ENCODE measurements at places on chromosomes 16 and 17.
A peak's percentile ranks its signal among the peaks of the same experiment; 100 is the strongest.

DNA sequence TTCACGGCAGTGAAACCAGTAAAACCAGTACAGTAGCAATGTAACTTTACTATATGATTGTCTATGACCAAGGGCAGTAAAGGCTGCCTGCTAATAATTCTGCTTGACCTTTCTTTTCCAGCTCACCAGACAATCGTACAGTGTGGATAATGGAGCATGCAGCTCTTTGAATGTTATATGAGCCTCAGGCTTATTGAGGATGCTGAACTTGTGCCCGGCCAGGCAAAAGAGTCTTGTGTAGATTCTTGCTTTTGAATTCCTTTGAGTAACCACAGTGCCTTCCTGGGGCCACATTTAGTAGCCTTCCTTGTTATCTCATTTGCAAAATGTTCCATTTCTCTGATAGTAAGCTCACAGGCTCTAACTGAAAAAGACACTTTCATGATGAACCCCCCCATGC lies 131.8 kb downstream of the CDH11 start:
- no peak for DNase-seq

- no peak for DNase-seq
Observed at GRCh38 chr17:56690441-56691291, 97.2 kb downstream of the NOG start.

- DNase-seq, result no peak
Observed at GRCh38 chr16:27289669-27290068, 21.1 kb upstream of the NSMCE1 start.

DNA sequence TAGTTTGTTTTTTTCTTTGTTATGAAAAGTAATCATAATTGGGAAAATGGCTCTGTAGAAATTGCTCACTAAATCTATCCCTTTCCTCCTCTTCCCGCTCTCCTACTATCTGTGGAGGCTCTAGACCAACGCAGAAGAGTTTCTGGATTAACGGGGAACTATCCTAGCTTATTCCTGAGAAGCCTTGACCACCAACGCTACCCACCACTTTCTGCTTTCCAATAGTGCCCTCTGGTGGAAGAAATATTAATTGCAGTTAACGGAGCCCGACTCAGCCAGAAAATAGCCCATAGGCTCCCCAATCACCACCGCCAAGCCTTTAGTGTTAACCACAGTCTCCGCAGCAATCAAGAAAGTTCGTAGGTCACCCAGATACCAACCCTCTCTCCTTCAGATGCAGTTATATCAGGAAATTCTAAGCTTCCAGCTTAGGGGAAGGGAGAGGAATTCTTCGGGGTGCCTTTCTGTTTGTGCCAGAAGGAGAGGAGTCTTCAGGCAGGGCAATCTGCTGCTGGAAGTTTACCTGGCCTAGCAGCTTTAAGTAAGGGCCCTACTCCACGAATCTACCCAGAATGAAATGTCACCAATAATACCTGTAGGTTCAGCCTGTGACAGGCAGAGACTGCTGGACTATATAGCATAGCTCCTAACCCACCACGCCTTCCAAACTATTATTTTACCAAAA lies 23.0 kb upstream of the NSRP1 start:
- peak; percentile 42 for DNase-seq

- no peak for DNase-seq
Observed at GRCh38 chr17:37842401-37842800, 81.8 kb upstream of the TBC1D3K start.

DNA sequence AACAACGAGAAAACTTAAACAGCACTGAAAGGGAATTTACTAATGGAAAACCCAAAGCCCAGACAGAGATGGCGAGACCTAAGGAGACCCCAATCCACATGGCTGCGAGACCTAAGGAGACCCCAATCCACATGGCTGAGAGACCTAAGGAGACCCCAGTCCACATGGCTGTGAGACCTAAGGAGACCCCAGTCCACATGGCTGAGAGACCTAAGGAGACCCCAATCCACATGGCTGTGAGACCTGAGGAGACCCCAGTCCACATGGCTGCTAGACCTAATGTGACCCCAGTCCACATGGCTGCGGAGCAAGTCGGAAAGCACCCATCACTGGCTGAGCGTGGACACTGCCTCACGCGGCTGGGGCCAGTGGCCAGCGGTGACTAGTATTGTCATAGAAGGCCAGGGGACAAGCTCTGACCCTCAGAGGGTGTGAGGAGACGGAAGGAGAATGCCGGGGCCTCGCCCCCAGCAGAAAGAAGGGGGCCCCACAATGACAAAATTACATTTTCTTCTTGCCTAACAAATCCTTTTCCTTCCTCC lies 241.8 kb downstream of the C16orf95 start:
- DNase-seq, result no peak

DNA sequence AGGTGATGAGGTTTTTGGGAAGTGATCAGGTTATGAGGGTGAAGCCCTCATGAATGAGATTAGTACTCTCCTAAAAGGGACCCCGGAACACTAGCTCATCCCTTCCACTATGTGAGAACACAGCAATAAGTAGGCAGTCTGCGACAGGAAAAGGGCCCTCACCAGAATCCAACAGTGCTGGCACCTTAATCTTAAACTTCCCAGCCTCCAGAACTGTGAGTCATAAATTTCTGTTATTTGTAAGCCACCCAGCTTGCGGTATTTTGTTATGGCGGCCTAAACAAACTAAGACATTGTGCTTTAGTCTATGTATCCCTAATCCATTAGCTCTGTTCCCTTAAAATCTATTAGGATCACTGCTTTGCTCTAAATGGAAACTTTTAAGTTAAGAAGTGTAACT lies 8.5 kb downstream of the SLFN12 start:
- DNase-seq, result no peak

DNA sequence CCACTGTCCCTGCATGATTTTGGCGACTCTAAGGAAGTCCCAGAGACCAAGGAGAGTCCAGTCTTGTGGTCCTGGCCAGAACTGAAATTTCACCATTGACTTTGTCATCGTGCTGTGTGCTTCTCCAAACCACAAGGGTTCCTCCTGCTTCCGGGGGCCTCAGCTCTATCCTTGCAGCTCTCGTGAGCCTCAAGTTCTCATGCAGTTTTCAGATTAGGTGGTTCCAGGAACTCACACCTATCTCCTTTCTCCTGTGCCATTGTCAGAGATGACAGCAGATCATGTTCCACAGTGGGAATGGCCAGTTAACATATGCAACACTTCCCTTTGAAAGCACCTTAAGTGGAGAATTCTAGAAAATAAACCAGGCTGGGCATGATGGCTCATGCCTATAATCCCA lies 97.9 kb upstream of the CRHR1 start:
- no peak for DNase-seq

GRCh38 chr17:63626551-63627180 lies 4.4 kb downstream of the MAP3K3 start:
- DNase-seq, result no peak

DNA sequence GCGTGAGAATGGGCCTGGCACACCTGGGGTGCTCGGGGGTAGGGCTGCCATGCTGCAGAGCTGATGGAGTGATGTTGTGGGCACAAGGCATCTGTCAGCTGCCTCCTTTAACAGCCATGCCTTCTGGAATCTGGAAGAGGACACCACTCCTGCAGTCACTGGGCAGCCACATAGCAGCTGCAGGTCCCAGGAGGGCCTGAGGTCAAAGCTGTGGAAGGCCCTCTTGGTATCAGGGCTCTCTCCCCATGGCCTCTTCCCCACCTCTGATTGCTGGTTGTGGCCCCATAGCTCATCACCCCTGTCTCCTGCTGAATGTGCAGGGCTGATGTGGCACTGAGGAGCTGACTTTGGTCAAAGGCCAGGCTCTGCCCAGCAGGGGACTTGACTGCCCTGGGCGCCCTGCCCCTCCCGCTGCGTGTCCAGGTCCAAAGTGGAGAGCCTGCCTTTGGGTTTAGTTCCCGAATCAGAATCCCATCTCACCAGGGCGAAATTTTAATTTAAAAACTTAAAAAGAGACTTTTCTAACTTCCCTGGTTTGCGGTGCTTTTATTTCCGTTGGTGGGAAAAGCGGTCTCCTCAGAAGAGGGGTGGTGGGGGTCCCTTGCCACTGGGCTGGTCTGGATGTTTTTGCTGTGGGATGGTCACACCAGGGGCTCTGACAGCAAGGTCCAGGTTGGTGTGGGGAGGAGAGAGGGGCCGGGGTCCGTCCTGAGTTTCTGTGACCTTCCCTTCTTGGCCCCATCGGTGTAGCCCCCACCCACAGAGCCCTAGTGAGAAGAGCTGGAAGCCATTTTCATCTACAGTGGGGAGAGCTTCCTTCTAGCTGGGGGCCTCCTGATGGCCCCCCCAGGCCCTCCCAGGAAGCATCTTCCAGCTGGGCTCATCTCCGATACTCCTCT lies 5.9 kb downstream of the UBALD2 start:
- DNase-seq, result no peak

DNA sequence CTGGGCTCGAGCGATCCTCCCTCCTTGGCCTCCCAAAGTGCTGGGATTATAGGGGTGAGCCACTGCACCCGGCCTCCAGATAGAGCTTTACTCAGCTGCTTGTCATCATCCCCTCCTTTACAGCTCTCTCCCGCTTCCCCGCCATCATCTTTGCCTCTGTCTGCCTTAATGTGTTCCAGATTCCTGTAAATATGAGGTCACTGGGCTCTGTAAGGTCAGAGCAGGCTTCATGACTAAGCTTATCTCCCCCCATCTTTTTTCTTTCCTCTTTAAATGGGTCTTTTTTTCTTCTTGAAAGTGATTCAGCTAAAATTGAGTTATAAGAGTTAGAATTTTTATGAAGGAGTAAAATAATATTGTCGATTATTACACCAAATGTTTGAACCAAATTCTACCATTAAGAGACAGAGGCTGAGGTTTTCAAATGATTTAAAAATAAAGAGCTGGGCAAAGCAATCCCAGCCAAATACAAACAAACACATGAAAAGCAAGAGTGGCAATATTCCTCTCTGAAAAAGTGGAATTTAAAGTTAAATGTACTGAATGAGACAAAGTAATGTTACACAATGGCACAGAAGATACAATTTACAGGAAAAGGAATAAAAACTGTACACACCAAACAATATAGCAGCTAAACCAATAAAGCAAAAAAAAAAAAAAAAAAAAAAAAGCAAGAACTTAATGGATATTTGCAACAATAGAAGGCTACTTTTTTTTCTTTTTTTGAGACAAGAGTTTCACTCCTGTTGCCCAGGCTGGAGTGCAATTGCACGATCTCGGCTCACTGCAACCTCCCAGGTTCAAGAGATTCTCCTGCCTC lies 62.1 kb downstream of the CRISPLD2 start:
- DNase-seq, result no peak

GRCh38 chr17:30401097-30401496 lies 22.4 kb downstream of the CPD start:
- no peak for DNase-seq

DNA sequence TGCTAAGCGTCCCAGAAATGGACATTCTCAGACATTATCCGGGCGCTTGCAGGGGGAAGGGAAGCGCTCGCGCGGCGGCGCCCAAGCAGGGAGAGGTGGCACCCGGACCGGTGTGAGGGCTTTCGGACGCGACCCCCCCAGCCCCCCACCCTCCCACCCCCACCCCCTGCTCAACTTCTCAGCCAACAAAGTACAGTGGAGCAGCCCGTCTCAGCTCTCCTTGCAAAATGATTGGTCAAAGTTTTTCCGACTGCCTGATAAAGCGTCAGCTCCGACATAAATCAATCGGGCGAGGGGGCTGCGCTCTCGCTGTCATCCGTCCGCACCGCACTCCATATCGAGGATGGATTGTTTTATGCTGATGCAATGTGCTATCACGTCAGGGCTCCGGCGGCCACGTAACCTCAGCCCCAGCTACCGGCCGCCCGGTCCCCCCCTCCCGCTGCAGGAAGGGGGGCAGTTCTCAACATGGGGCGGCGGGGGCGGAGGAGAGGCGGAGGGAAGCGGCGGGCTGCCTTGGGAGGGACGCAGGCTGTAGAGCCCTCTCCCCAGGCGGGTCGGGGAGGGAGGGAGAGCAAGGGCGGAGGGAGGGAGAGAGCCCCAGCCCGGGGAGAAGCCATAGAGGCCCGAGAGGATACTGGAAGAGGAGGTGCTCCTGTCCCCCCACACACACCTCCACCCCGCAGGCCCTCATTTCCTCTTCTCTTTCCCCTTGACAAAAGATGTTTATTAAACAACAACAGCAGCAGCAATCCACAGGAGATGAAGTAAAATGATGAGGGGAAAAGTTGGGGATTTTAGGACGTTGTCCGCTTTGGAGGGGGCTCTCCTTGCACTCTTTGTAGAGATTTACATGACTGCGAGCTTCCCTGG lies at the start of gene HOXB9:
HOXB9 (minus strand) TSS at position 114 of the 873 bp plus-strand sequence; CDS start at position 25, 89 bp downstream.
- DNase-seq, result no peak

DNA sequence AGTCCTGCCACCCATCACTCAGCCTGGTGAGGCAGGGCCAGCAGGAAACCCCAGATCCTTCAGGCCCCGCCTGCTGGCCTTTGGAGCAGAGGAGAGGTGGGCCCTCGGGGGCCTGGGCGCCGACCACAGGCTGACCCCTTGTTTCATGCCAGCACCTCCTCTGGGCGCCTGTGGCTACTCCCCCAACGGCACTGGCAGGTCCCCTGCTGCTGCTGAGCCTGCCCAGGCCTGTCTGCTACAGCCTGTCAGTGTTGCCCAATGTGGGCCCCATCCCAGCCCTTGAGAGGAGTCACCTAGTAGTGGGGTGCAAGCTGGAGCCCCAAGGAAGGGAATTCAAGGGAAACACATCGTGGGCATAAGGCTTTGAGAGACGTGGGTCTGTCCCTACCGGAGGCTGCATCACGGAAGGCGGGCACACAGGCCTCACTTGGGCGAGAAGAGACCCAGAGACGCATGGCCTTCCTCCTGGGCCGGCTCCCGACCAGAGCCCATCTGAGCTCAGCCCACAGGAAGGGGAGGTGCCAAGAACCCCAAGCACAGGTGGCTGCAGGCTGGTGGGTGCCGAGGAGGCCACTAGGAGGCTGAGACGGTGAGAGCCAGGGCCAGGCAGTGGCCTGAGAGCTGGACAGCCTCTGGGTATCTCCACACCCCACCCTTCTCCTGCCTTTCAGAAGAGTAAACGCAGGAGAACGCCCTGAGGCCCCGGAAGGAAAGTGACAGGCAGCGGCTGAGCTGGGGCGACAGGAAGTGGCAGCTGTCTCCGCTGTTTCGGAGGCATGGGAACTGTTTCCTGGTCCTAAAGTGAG lies 8.0 kb upstream of the FASN start:
- no peak for DNase-seq

DNA sequence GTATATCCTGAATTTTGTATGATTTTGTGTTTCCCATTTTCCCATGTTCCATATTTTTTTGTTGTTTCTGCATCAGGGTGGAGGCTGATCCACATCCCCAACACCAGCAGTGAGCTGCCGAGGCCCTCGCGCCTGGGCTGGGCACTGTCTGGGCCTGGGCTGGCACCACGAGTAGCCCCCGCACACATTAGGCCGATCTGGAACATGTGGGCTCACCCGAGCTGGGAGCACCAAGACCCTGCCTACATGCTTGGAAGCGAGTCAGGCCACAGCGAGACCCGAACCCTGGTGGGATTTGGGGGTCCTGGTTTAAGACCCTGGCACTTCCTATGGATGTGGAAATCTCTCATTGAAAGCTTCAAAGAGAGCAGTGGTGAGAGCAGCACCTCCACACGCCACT lies 8.5 kb downstream of the KCTD5 start:
- no peak for DNase-seq
